ENCODE measurements at places on chromosomes 3 and 15.

- no peak for DNase-seq
These were observed 49.9 kb upstream of the IQSEC1 start for GRCh38 chr3:13123013-13123654.

- no peak for DNase-seq
These were observed 504.9 kb downstream of the EDEM1 start for GRCh38 chr3:5692446-5692845.

DNA sequence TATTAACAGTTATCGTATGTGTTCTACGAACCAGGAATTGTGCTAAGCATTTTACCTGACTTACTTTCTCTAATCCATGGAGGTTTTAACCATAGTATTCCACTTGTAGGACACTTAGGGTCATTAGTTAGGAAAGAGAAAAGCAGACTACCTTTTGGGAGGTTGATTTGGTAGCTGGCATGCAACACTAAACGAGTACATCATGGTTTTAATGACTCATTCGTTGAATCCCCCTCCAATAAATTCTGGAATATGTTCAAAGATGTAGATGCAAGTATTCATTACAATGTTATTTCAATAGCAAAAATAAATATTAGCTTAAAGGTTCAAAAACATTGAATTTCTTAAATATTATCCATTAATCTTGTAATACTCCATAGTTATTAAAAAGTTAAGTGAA lies 162.5 kb downstream of the FMN1 start:
- DNase-seq, result no peak

DNA sequence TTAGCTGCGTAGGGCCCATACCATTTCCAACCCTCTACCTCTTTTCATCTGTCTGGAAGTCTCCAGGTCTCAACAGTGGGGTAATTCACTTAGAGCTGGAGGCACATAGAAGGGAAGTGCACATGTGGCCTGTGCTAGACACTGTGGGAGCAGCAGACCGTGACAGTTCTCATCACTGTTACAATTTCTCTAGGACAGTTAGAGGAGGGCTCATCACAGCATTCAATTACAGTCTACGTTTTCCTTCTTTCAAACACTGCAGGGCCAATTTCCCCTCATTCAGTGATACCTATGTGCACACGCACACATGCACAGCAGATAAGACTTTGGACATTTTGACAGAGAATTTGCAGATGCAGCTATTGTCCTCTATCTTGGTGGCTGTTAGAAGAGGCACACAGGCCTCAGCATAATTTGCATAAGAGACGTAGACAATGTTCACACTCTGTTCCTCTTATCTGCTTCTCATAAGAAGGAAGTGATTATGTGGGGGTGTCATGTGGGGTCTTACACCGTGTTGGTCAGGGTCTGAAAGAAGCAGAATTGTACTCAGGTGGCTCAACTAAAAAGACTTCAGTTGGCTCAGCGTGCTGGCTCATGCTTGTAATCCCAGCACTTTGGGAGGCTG lies 12.6 kb upstream of the HRG start:
- no peak for DNase-seq

GRCh38 chr15:45149060-45149459 lies 19.3 kb downstream of the DUOX1 start:
- DNase-seq, result no peak

GRCh38 chr3:189311521-189311920 lies 139.8 kb downstream of the TPRG1 start:
- DNase-seq, result no peak

All from WERI-Rb-1 (cell line).